ENCODE measurements at places on chromosomes 11 and 22.

DNA sequence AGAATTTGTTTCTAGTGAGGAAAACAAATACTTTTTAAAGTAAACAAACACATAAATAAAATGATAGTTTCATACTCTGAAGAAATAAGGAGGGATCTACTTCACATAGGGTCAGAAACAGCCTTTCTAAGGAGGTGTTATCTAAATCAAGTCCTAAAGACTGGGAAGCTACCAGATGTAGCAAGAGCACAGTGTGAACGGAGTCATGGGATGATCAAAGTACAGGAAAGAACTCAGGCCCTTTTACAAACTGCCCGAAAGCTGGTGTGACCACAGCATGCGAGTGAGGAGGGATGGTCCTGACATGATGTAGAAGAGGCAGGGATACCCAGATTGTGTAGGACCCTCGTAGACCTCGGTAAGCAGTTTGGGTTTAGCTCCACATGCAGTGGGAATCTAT, 102.8 kb downstream of the ARHGAP32 start:
- no peak for DNase-seq

DNA sequence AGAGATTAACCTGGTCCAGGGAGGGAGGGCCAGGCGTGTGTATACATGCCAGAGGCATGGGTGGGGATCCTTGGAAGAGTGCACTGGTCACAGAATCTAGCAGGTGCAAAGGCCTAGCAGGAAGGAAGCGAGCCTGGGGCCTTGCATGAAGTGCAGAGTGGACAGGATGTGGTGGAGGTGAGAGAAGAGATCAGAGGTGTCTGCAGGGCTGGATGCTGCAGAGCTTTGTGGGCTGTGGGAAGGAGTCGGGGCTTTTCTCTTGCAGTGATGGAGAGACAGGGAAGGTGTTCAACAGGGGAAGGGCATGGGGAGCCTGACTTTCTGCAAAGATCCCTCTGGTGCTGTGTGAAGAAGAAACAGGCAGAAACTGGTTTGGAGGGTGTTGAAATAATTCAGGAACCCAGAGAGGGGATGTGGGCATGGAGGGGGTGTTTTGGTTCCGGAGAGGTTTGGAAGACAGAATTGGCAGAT, 2.5 kb upstream of the TPST2 start:
- peak; percentile 18 for DNase-seq

GRCh38 chr11:3104051-3104714, 47.0 kb upstream of the CARS1 start:
- no peak for DNase-seq

- no peak for DNase-seq
These were observed 7.8 kb downstream of the CCDC90B start for GRCh38 chr11:83278351-83278750.

DNA sequence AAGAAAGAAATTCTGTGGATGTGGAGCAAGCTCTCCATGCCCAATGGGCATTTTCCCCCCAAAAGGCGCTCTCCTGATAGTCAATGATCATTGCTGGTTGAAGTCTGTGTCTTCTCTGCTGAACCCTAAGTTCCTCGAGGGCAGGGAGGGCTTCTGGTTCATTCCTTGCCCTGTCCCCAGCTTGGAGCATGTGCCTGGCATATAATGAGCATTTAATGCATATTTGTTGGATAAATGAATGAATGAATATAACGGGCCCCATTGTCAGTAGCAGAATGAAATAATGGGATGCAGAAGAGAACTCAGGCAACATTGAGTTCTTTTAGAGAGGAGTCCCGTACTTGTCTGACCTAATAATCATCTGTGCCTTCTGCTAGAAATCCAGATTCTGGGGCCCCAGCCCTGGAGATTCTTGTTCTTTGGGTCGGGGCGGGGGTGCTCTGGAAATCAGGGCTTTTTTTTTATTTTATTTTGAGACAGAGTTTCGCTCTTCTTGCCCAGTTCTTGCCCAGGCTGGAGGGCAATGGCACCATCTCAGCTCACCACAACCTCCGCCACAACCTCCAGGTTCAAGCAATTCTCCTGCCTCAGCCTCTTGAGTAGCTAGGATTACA, 64.4 kb downstream of the CD82 start:
- no peak for DNase-seq

Data from activated CD8-positive, alpha-beta memory T cell treated with anti-CD3 and anti-CD28 coated beads for 1 hour (primary cell).